ENCODE measurements at places on chromosomes 4 and X.

DNA sequence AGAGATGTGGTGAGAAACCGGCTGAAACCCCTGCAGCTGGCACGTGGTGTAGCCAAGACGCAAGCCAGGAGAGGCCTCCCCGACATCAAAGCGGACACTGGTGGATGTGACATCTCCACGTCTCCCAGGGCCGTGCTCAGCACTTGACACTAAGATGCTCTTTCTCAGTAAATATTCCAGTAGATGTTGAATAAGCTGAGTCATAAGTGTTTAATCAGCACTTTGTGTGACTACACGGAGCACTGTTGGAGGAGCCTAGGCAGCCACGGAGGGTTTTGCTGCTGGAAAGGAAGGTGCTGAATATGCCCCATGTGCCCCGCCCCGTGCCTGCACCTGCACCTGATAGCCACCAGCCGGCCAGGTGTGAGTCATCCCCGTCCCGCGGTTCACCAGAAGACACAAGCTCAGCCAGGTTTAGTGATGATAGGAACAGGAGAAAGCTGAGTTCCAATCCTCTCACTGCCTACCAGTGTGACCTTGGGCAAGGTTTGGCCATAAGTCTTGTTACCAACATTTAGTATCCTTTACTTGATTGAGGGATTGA is 29.0 kb upstream of the C4orf50 start:
- no peak for DNase-seq

GRCh38 chr4:82780170-82780751 is 18.3 kb downstream of the SCD5 start:
- DNase-seq = no peak

DNA sequence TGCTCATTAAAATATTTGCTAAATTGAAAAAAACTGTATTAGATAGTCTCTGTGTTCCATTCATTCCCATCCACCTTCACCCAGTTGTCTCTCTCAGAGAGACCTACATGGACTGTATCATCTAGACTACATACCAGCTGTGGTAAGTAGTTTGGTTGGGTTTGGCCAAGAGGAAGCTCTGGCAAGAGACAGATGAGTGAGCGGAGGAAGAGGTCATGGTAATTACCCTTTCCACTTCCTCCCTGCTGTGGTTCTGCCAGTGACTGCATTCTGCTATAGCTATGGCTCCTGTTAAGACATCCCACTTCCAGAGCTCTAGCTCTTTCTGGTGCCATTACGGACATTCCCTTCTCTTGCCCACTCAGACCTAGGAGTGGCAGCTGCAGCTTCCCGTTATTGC is 239.0 kb upstream of the MID1 start:
- no peak for DNase-seq

- DNase-seq = no peak
Observed at GRCh38 chr4:136806844-136807243, 725.5 kb downstream of the PCDH18 start.

GRCh38 chrX:153778684-153779101 is 2.1 kb upstream of the SRPK3 start:
- no peak for DNase-seq
